AG09309 (cell line): ENCODE measurements at places on chromosomes 4 and X.

DNA sequence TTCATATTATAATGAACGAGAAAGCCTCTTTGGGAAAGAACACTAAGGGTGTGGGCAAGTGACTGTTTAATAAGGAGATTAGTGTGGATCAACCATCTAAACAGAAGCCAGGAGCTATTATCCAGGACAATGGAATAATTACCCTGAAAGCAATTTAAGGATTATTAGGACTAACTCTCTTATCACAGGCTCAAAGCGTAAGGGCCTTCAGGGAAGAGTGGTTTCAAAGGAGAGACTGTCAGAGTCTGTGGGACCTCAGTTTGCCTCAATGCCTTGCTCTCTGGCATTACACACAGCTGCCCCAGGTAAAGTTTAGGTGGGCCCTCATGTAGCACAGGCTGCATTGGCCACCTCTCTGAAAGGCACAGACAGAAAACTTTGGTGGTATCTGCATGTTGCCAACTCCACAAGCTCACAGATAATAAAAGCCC is 717.2 kb upstream of the ADGRL3 start:
- no peak for DNase-seq

GRCh38 chrX:66163849-66164411 is at the start of gene HEPH:
TSS of gene HEPH (plus strand) at chrX:66164247. CDS start at chrX:66170571, 6,324 bp downstream.
- peak; percentile 5 for DNase-seq

- DNase-seq: no peak
Measured at GRCh38 chrX:121260596-121261240, 213.3 kb downstream of the GLUD2 start.

GRCh38 chrX:119156241-119156640 is 28.6 kb upstream of the KIAA1210 start:
- DNase-seq: no peak

DNA sequence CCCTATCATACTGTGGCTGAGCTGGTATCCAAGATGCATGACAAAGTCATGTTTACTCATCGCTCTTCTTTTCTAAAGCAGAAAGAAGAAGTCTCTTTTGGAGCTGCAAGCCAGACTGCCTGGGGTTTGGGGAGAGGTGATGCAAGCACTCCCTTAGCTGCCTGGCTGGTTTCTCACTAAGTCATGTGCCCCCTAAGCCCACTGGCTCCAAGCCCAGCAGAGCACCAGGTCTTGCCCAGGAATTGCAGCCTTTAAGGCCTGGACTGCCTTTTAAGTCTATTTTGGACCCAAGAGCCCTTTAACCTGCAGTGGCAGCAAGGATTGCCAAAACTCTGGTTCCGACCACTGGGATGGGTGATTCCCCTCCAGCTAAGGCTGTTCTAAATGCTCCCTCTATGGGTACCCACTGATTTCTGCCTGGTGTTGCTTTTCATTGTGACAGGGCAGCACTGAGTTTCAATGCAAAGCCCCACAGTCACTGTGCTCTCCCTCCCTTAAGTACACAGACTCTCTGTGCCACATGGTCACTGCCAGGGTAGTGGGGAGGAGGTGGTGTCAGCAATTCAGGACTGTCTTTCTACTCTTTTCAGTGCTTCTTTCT is 548.6 kb downstream of the TLL1 start:
- peak; percentile 55 for DNase-seq

DNA sequence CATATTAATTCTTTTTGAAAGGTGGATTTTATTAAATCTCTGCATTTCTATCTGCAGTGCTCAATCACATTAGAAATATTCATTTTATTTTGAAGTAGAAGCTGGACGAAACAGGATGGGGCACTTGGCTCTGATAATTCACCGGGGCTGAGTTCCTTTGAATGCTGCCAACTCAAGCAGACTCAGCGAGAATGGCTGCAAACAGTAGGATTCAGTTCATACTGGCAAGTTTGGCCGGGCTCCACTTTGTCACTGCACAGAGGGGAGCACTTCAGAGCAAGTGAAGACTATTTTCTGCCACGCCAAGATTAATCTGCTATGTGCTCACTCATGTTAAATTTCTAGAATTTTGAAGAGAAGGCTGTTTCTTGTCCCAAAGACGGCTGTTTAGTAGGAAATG is 30.7 kb upstream of the KLHL8 start:
- DNase-seq: no peak

GRCh38 chrX:3348191-3348590 is 1.7 kb upstream of the MXRA5 start:
- no peak for DNase-seq

GRCh38 chr4:1788254-1788973 is 4.7 kb upstream of the FGFR3 start:
- no peak for DNase-seq

DNA sequence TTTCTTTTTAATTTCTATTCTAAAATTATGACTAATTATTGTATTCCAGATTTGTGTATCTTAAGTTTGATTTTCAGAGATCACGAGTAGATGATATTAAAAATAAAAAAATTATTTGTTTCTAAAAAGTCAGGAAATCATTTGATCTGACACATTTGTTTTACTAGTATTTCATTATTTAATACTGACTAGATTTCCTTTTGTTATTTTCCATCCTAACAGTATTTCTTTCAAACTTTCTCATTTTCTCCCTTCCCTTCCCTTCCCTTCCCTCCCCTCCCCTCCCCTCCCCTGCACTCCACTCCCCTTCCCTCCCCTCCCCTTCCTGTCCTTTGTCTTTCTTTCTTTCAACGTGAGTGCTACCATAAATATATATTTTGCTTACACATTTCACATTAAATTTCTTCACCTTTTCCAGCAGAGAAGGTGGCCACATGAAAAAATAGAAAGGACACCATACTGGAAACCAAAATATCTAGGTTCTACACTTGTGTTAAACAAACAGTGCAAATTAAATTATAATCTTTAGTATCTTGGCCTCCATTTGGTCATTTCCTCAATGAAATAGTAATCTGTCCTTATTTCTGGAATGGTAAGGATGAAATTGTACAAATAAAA is 1412.7 kb upstream of the IGFBP7 start:
- no peak for DNase-seq

DNA sequence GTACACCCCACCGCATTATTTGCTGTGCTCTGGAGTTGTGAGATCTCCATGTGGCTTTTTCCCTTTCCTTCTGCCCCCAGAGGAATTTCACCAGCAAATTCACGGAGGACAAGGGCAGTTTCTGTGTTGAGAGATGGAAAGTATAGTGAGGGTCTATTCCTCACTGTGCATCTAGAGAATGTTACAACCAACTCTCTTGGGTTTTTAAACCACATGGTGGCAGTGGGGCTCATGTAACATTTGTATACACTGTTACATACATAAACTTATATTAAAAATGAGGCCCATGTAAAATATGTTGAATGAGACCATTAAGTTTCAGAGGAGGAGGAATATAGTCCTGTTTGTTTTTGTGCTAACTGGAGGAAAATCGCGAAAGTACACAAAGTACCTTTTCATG is 909 bp upstream of the PRKG2 start:
- DNase-seq: no peak

DNA sequence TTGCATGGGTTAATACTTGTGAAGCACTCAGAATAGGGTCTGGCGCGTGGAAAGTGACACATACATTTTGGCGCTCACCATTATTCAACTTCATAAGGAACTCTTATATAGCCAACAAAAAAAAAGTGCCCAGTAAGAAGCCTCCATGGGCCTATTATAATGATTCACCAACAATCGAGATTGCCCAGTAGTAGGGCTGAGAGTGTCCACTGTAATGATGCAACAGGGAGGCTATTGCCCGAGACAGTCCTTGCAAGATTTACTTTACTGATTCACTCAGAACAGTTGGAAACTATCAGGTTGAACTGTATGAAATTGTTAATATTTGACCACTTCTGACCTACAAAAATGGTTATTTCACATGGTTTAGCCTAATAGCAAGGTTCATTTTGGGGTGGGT is 86.0 kb downstream of the PJA1 start:
- no peak for DNase-seq

DNA sequence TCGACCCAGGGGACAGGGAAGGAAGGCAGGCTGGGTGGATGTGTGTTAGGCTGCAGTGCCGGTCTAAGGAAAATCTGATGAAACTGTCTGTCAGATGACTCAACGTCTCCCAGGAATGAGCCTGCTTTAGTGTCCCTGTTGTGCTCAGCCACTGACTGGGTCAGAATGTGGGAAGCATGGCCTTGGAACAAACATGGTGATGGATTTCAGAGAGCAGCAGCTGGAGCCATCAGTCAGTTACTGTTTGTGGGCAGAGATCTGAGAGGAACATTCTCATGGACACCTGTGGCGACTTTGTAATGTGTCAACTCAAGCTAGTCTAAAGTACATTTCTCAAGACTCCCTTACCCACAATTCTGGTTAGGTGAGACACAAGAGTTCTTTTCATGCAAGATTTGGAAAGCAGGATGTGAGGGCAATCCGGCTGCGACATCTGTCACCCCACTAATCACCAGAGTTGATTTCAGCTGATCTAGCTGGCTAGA is 63.2 kb downstream of the ANAPC10 start:
- DNase-seq: peak; percentile 47

- DNase-seq: peak; percentile 61
Measured at GRCh38 chr4:139454111-139455045, at the start of gene RAB33B. TSS of gene RAB33B (plus strand) at chr4:139454121. CDS start at chr4:139454196, 75 bp downstream.

GRCh38 chrX:95063554-95063953 is 1389.5 kb downstream of the FAM133A start:
- no peak for DNase-seq

DNA sequence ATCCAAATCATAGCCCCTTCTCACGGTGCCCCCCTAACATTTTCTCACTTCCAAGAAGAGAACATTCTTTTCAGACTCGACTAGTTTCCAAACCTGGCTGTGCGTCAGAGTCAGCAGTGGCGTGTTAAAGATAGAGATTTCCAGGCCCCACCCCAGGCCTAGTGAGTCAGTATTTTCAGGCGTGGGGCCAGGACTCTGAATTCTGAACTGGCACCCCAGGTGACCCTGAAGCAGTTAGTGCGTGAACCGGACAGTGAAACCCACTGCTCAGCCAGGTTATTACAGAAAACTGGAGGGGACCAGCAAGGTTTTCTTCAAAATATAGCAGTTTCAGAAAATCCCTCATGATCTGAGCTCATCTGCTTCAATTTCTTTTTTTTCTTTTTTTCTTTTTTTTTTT is 35.0 kb upstream of the BCOR start:
- DNase-seq: no peak

- no peak for DNase-seq
Measured at GRCh38 chr4:38113132-38113531, 152.9 kb downstream of the PTTG2 start.

- DNase-seq: no peak
Measured at GRCh38 chrX:129661369-129661768, 6.6 kb upstream of the APLN start.

- DNase-seq: no peak
Measured at GRCh38 chrX:1052021-1052420, 160.4 kb downstream of the CRLF2 start.

DNA sequence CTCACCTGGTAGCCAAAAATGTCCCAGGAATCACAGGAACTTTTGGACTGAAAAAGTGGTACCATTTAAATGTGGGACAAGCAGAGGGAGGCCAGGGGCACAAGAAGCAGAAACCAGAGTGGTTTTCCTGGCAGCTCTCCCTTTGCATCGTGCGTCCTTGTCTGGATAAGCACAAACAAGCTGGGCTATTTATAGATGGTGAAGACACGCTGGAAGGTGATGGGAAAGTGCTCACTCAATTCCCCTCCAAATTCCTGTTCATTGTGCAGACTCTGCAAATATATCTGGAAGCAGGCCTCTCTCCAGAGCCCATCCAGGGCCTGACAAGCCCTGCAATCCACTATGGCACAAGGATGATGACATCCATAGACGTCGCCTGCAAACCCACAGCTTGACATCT is 63.6 kb upstream of the MAP3K15 start:
- no peak for DNase-seq

DNA sequence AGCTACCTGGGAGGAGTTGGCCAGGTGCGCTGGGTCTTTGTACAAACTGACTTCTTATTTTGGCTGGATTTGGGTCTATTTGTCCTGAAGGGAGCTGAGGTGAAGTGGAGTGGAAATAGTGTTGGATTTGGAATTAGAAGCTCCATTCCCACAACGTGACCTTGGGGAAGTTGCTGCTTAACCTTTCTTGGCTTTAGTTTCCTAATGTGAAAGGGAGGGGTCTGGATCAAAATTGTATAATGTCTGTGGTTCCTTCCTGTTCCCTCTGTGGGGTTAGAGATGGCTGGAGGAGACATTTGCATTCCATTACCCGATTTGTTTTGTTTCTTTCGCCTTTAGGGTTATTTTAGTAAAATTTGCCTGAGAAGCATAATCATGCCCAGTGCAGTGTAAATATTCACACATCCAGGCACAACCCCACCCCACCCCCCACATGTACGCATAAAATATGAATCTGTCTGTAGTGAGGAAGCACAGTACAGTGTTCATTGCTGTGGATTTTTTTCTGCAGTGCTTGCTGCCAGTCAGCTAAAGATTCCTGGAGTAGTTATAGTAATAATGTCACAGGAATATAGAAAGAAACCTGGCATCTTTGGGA is 21.5 kb downstream of the JADE1 start:
- DNase-seq: no peak

- no peak for DNase-seq
Measured at GRCh38 chr4:82909326-82909725, 8.8 kb downstream of the THAP9 start.

DNA sequence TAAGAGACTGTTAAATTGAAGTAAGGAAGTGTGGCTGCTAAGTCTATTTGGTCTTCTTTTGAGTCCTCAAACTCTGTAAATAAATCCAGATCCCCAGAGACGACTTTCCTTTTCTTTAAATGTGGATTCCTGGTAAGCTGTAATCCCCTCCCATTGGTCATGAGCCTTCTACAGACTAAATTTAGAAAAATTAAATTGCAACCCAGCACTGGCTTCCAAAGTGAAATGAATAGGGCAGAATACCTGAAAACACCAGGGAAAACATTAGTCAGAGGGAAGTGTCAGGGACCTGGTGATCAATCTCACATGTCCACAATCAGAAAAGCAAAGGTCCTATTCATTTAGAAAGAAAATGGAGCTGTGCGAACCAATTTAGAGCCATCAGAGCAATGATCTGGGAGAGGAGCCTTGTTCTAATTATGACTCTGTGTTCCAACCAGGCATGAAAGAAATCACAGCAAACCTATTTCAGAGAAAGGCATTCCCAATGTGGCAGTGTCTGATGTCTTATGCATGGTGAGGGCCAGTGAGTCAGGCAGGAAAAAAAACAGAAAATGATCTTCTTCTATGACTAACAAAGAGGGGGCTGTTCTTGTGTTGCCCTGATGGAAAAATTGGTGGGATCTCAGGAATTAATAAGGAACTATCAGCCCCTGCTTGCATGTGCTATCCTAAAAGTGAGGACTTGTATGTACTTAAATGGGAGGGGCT is 19.8 kb upstream of the CCDC149 start:
- DNase-seq: no peak

GRCh38 chrX:68363984-68364383 is 69.3 kb downstream of the OPHN1 start:
- DNase-seq: no peak

DNA sequence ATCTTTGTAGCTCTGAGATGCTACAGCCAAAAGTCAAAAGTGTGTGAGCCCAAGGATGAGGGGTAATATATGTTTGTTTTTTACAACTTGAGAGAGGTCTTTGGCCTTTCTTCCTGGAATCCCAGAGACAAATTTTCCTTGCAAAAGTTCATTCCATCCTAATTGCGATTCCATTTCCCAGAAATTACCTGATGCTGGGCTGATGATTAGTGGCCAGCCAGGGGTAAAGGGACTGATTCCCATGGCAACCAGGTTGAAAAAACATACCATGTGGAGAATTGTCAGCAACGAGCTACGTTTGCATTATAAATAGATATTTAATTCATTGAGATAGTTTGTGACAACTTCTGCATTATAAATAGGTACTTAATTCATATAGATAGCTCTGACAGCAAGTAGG is 17.8 kb downstream of the IGSF1 start:
- no peak for DNase-seq
